Activated CD8-positive, alpha-beta memory T cell treated with anti-CD3 and anti-CD28 coated beads, Interleukin-2, amount 50 U/mL, for 48 hours (primary cell): ENCODE measurements at places on chromosomes 16 and 17.

GRCh38 chr17:44557651-44558285 lies 484 bp downstream of the FZD2 start:
- peak; percentile 72 for DNase-seq

DNA sequence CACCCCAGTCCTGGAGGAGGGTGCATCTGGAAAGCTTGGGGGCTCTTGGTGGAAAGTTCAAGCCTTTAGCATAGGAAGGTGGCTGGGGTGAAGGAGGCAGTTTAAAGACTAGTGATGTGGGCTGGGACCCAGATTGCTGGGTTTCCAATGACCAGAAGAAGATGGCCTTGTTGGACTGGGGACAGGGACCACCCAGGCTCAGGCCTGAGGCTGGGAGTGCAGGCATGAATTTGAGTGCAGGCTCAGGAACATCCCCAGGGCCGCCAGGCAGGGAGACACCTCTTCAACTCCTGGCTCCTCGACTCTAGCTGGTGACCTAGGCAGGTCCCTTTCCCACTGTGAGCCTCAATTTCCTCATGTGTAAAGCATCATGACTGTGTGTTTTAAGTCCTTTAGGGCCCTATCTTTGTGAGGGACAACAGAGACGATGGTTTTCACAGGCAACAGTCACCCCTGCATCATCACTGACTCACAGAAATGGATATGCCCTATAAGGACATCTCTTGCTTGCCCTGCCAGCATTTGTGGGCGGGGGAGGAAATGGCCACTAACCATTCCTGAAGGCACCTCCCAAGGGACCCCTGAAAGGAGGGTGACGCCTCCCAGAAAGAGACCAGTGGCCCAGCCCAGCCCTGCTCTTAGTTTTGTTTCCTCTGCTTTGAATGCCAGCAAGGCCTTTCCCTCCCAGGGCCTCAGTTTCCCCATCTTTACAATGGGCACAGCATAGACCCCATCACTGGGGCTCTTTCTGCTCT lies 11.1 kb downstream of the NLRC5 start:
- peak; percentile 77 for DNase-seq

- DNase-seq = no peak
Observed at GRCh38 chr16:66610111-66610820, 5.8 kb downstream of the CMTM3 start.

- DNase-seq = peak; percentile 87
Observed at GRCh38 chr17:63697341-63698286, 2.3 kb downstream of the LIMD2 start.

GRCh38 chr17:9218911-9219310 lies 197.6 kb downstream of the NTN1 start:
- no peak for DNase-seq

- peak; percentile 72 for DNase-seq
Observed at GRCh38 chr17:76139801-76140660, 1.0 kb downstream of the FOXJ1 start.

DNA sequence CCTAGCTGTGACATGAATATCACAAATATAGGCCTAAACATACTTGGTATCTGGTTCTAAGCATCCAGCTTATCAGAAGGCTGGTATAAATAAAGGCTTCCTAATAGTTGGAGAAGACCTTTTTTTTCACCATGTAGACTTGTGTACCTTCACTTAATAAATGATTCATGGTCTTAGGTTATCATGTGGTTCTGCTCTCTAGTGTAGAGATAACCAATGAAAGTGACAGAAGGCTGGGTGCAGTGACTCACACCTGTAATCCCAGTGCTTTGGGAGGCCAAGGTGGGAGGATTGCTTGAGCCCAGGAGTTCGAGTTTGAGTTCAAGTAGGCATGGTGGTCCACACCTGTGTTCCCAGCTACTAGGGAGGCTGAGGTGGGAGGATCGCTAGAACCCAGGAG lies 3.1 kb downstream of the DDX19A start:
- DNase-seq = no peak

DNA sequence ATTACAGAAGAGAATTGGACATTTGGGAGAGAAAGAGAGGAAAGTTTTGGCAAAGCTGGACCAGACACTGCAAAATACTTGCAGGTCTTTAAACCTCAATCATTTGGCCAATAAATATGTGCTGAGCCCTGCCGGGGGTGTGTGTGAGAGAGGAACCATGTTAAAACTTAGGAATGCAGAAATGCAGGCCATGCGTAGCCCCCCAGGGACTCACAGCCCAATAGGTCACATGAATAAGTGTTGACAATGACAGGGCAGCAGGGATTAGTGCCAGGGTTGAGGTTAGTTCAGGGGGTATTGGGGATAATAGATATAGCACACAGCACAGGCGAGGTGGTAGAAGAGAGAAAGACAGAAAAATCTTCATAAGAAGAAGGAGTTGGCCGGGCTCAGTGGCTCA lies 113.3 kb upstream of the ADAMTS18 start:
- DNase-seq = no peak

- peak; percentile 65 for DNase-seq
Observed at GRCh38 chr17:36920032-36921005, 17.0 kb upstream of the LHX1 start.

DNA sequence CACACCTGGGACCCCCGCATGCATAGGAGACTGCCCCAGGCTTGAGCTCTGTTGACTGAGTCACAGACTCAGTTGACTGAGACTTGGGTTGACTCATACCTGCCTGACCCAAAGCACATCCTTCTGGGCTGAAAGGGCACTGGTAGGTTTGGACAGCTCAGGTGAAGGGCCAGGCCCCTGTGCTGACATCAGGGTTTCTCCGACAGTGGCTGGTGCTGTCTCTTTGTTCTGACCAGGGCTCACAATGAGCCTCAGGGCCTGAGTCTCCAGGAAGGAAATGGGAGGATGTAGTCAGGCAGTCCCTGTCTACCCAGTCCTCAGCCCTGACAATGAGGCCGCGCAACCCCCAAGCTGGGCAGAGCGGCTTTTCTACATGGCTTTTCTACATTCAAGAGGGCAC lies 6.5 kb downstream of the SPNS2 start:
- DNase-seq = no peak

DNA sequence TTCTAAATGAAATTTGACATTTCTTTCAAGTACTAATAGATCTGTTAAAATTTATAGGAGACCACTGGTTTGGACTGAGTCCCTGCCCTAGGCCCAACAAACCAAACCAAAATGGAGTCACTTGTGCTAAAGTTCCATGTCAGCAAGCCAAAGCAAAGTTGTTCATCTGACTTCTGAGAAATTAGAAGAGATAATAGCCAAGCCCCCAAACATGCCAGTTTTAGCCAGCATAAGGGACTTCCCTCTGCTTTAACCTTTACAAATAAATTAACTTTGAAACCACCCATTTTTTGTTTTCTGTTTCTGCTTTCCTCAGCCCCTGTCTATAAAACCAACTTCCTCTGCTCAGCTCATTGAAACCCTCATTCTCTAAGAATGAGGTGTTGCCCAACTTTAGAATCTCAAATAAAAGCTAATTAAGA lies 18.9 kb downstream of the CDR2 start:
- no peak for DNase-seq

GRCh38 chr17:49715717-49716279 lies 8.0 kb upstream of the SLC35B1 start:
- no peak for DNase-seq

DNA sequence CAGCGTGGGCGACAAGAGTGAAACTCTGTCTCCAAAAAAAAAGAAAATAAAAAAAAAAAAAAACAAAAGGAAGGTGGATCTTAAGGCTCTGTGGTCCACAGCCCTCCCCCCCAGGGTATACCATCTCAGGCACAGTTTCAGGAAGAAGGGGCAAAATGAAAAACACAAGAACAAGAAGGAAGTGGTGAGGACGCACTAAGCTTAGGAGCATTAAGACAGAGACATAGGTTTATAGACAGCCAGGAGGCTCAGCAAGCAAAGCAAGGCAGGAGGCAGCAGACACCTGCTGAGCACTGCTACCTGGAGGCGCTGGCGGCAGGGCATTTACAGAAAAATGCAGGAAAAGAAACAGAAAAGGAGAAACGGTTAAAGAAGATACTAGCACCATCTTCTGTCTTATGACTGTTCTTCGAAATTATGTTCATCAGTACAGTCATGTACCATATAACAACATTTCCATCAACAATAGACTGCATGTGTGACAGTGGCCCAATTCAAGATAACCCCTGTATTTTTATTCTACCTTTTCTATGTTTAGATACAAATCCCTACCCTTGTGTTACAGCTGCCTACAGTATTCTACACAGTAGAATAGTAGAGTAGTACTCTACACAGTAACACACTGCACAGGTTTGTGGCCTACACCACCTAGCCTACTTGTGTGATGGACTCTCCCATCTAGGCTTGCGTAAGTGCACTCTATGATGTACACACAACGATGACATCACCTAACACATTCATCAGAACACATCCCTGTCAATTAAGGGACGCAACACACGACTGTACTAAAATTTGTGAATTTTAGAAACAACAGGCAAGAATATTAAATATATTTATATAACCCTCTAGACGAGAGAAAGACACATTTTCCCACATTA lies 62.5 kb downstream of the XPO6 start:
- no peak for DNase-seq

DNA sequence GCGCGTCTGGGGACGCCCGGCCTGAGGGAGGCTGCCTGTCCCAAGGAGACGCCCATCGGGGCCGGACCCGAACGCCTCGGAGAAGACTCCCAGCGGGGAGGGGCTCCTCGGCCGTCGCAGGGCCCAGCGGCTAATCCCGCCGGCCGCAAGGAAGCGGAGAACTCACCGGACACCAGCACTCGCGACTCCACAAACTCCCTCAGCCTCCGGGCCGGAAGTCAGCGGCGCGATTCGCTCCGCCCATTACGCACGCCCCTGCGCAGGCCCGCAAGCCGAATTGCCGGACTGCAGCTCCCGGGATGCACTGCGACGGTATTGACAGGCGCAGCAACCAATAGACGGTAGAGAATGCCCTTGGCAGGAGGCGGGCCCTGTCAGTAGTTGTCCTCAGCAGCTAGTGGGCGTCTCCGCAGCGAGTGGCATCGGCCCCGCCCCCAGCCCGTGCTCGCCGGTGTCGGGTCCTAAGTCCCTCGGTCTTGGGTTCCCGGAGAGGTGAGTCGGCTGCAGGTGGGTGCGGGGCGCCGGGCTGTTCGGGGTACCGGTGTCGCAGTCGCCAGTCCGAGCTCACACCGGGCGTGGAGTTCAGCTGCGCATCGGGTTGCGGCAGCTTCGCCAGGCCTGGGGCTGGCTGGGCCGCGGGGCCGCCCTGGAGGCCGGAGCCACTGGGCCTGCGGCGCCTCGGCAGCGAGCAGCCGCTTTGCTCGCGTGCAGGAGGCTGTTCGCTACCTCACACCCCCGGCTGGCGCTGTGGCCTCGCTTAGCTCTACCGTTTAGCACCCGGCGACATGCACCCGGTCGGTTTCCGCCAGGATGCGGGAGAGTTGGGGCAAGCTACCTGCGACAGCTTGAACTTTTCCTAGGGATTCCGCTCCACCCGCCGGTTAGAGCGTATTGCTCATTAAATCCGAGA lies at the start of the genes ZNF174 and ZSCAN32:
TSS of gene ZNF174 (plus strand) at position 437 of the 910 bp plus-strand sequence. CDS start 790 bp downstream, outside the sequence.
TSS of gene ZSCAN32 (minus strand) at position 226 of the 910 bp plus-strand sequence. CDS start 3,447 bp downstream, outside the sequence.
- peak; percentile 97 for DNase-seq

- DNase-seq = peak; percentile 73
Observed at GRCh38 chr17:7888184-7888920, at the start of gene CHD3. CHD3 (plus strand) TSS chr17:7888789; CDS start chr17:7889001, 212 bp downstream.

GRCh38 chr16:3256146-3256865 lies at the start of gene MEFV:
MEFV (minus strand) TSS chr16:3256633; CDS start chr16:3256587, 46 bp downstream.
- no peak for DNase-seq

- no peak for DNase-seq
Observed at GRCh38 chr16:10838621-10839278, 20.2 kb upstream of the TVP23A start.

DNA sequence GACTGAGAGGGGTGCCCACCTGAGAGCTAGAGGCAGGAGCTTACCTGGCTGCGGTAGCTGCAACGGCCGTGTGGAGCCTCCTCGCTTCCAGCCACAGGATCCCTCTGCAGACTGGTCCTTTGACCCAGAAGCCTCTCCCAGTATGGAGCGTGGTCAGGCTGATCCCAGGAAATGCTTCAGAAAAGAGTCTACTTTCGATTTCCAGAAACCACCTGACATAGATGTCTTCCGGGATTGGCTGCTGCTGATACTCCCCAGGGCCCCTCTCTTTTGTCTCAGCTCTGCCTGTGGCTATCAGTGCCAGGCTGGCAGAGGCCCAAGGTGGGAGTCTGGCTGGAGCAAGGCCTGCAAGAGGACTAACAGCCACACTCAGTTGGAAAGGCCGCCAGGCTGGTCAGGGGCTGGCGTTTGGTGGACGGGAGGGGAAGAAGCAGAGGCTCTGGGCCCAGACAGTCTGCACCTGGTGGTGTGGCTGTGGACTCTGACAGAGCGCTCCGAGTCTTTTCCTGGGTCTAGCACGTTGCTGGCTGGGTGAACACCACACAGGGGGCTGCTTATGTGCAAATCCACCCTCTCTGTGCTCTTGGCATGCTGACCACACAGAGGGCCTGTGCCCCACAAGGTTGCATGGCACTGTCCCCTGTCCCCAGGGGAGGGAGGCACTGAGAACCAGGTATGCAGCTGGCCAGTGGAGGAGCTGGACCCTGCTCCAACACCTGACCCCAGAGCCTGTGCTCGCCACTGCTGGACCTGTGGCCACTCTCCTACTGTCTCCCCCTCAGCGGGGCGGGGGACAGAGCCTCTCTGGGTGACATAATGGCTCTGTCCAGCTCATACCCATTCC lies at the start of gene LGALS3BP:
TSS of gene LGALS3BP (minus strand) at position 144 of the 844 bp plus-strand sequence. CDS start 2,732 bp downstream, outside the sequence.
- DNase-seq = no peak

DNA sequence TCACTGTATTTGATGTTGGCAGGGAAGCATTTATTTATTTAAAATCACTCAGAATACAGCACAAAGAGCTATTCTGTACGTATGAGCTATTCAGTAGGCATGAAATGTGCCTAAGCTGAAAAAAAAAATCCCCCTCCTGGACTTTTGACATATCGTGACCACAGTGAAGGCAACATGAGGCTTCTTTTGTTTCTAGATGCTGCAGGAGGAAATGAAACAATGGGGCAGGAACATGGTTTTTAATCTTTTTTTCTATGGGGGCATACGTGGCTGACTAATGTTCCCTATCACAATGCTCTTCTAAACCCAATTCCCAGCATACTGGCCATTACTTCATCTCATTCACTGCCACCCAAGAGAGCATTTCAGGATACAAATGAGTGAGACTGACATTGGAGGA lies 191.0 kb upstream of the PMFBP1 start:
- no peak for DNase-seq

GRCh38 chr16:16150117-16150877 lies 73.0 kb downstream of the ABCC6 start:
- DNase-seq = no peak

- DNase-seq = no peak
Observed at GRCh38 chr17:74633326-74633725, 9.8 kb upstream of the CD300E start.

DNA sequence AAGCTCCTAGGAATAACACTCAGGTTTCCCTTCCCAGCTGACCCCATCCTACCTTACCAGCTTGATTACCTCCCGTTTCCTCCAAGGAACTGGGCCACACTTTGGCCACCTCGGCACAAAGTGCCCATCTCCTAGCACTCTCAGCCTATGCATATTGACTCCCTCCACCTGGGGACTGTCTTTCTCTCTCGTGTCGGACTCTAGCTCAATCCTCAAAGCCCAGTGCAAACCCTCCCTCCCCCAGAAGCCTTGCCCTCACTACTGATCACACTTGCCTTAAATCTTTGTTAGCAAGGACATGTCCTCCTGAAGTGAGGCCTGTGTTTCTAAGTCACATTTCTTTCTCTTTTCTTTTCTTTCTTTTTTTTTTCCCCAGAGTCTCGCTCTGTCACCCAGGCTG lies 2.6 kb upstream of the RAB26 start:
- DNase-seq = no peak

- no peak for DNase-seq
Observed at GRCh38 chr17:55571095-55571494, 59.8 kb upstream of the SMIM36 start.
